Stimulated activated CD4-positive, alpha-beta T cell treated with anti-CD3 and anti-CD28 coated beads, Interleukin-1b, Interleukin-23, amount 100 ng/mL, for 1 hour (primary cell): ENCODE measurements at places on chromosomes 12 and 14.

DNA sequence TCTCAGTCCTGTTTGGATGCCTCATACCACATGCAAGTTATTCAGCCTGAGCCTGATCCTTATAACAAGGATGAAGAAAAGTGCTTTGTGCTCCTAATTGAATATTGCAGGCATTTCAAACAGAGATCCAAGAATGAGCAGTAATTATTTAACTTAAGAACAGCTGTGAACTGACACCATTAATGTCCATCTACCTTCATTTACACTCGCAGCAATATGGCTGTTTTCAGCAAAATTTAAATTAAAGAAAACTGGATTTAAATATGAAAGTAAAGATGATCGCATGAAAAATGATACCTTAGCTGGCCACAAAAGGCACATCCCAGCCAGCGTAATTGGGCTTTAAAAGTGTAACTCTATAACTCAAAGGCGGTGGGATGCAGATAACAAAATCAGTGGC lies 466.3 kb downstream of the GALC start:
- no peak for DNase-seq

DNA sequence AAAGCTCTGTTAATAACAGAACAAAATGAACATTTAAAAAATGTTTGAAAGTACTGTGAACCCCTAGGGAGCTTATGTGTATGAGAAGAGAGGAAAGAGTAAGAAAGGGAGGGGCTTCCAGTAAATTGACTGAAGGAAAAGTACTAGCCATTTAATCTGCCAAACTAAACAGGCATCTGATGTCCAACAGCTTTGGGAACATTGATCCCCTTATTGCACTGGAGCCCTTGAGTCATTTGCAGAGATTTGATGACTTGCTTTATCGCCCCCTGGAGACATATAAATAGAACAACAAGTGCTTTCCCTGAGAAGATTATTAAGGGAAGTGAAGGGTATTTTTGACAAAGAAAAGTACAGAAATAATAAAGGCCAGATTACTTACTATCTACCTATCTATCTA lies 319.3 kb upstream of the NOVA1 start:
- DNase-seq: no peak

DNA sequence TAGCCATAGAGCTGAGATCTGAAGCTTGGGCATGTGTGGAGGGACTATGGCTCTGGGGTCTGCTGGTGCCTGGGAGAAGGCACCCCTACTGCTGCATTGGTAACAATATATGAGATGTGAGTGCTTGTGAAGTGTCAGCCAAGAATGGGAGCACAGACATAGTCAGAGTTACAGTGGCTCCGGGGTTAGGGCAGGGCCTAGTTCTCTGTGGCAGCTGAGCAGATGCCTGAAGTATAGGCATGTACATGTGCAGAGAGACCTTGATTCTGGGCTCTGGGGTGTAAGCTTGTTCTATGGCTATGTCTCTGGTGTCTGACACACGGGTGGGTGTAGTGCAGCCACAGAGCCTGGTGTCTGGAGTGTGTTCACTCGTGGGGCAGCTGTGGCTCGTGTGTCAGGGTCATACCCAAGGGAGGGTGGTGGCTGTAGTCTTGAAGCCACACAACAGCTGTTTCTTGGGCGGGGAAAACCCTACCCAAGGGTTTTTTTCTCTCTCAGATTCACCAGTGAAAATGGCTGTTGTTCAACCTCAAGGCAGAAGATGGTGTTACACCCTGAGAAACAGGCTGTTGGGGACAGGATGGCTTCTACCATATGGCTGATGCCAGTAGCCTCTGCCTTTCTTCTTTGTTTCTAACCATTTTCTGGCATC lies 11.9 kb upstream of the TCL1A start:
- no peak for DNase-seq

- DNase-seq: no peak
Measured at GRCh38 chr12:126708492-126708896, 1558.5 kb upstream of the TMEM132C start.

GRCh38 chr14:81517798-81518398 lies 15.8 kb downstream of the SEL1L start:
- no peak for DNase-seq

DNA sequence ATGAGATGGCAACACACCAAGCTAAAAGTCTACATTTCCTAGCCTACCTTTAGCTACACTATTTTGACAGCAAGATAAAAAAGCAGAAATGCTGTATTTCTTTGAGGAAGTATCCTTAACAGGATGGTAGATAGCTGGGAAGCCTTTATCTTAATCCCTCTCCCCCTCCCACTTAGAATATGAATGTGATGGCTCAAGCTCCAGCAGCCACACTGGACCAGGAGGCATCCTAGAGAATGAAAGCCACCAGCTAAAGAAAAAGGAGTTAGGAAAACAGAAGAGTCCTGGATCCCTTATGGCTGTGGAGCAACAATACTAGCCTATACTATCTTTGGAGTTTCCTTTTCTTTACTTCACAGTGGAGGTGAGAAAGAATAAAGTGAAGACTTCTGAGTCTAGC lies 15.1 kb downstream of the NAP1L1 start:
- DNase-seq: no peak

DNA sequence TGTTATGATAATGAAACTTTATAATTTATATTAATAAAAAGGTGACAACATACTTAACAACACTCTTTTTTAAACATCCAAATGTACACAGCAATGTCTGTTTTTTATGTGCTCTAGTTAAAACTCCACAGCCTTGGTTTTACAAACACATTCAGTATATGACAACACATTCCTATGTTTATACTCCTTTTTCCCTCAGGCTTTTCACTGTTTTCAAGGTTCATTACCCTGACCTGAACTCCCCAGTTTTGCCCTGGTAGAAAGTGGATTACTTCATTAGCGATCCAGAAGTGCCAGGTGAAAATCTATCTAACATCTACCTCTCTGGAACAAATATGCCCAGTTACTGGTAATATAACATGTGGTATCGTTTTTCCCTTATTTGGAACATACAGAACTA lies 340.2 kb upstream of the DDHD1 start:
- no peak for DNase-seq

DNA sequence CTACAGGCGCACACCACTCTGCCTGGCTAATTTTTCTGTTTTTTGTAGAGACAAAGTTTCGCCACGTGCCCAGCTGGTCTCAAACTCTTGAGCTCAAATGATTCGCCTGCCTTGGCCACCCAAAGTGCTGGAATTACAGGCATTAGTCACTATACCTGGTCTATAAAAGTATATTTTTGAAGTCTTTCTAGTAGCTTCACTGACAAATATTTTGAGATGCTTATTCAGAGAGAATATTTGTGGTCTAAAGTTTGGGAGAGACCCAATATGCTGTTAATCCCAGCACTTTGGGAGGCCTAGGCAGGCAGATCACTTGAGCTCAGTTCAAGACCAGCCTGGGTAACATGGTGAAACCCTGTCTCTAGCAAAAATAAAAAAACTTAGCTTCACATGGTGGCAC lies 22.0 kb upstream of the PPP1R12A start:
- no peak for DNase-seq

DNA sequence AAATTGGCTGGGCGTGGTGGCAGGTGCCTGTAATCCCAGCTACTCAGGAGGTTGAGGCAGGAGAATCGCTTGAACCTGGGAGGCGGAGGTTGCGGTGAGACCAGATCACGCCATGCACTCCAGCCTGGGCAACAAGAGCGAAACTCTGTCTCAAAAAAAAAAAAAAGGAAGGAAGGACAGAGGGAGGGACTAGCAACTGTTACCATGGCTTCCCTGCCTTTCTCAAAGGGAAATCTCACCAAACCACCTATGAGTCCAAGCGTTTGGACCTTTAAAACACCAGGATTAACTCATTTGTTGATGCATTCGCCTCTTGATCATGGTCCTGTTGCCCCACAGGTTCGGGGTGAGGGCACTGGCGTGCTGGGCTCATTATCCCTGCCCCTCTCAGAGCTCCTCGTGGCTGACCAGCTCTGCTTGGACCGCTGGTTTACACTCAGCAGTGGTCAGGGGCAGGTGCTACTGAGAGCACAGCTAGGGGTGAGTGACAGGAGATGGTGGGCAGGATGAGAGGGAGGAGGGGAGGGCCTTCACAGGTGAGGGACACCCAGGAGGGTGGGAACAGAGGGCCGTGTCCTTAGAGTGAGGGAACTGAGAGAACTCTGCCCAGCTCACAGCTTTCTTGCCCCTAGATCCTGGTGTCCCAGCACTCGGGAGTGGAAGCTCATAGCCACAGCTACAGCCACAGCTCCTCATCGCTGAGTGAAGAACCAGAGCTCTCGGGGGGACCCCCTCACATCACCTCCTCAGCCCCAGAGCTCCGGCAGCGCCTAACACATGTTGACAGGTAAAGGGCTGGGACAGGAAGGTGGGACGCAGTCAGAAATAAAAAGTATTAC lies 10.2 kb upstream of the MYL6B start:
- no peak for DNase-seq

- no peak for DNase-seq
Measured at GRCh38 chr12:111304642-111305071, 64.2 kb downstream of the PHETA1 start.

DNA sequence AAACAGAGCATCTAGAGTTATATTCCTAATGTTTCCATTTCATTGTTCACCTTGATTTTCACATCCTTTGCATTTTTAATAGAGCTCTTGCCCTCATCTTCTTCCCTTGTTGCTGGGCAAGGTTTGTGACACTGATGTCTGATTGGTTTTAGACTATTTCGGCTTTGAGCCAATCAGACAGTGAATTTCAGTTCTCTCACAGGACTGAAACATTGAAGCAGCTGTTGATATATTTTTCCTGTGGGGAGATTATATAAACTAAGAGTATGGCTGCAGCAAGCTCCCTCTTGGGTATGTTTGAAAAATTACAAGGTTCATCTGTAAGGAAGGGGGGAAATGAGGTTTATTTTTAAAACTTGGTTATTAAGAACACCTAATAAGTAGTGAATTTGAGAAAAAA lies 51.2 kb downstream of the ATF7IP start:
- DNase-seq: no peak

DNA sequence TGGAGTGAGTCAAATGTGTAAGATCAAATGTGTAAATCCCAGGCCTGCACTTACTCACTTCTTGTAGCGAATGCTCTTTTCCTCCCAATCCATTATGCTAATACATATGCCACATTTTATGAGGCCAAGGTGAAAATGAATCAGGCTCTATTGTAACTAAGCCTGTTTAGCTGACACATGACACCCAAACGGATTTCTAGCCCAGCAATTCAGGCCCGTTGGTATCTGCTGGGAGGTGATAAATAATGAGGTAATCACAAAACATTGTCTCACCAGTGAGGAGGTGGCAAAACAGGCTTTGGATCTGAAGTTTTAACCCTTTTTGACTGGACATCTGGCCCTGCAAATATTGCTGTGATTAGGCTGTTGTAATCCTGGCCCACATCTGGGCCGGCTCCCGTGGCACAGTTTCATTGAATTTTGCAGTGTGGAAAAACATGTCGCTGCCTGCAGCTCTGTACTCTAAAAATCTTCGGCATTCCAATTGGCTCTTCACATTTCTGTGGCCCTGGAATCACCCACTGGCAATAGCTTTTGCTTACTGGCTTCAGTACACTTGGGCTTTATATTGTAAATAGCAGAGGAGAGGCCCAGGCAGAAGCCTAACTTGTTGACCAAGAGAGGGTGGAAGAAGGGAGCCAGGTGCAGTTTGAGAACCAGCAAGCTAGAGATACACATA lies 106.1 kb downstream of the PAX9 start:
- no peak for DNase-seq

GRCh38 chr14:100567009-100567876 lies 20.0 kb downstream of the BEGAIN start:
- no peak for DNase-seq

- no peak for DNase-seq
Measured at GRCh38 chr14:102227184-102227964, 77.6 kb downstream of the MOK start.
